ENCODE measurements at places on chromosomes 16 and 17.

GRCh38 chr17:6101706-6102105 is 31.5 kb downstream of the WSCD1 start:
- DNase-seq, result no peak

DNA sequence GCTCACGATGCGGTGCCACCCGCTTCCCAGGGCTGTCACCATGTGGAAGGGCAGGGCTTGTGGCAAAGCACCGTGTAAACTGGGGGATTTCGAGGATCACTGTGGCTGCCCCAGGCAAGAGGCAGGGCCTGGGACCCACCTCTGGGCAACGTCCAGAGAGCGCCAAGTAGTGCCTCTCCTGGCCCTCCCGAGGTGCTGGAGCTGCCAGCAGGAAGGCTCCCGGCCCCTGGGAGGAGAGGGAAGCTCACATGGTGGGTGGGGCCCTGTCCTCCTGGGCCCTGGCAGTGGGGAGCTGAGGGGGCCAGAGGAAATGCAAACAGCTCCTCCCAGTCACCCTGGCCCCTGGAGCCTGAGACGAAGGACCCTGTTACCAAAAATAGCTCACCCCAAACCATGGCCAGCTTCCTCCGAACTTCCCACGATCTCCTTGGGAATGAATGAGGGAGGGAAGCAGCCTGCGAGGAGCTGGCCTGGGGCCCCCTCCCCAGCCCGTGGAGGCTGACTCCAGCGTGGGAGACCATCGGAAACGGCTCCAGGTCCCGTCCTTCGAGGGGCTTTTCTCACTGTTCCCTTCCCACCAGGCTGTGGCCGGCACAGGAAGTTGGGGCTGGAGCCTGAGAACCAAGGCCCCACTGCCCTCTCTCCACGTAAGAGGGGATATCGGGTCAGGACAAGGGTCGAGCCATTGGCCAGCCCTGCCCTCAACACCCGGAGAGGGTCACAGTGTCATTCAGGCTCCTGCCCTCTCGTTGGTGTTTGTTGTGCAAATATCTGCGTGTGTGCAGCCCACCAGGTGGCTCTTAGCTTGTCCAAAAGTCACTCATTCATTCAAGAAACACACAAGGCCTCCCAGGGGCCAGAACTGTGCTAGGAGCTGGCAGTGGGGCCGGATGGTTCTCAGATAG is 17.7 kb downstream of the VASN start:
- DNase-seq, result no peak

- DNase-seq, result no peak
Measured at GRCh38 chr16:2966808-2967191, 2.3 kb upstream of the PAQR4 start.

DNA sequence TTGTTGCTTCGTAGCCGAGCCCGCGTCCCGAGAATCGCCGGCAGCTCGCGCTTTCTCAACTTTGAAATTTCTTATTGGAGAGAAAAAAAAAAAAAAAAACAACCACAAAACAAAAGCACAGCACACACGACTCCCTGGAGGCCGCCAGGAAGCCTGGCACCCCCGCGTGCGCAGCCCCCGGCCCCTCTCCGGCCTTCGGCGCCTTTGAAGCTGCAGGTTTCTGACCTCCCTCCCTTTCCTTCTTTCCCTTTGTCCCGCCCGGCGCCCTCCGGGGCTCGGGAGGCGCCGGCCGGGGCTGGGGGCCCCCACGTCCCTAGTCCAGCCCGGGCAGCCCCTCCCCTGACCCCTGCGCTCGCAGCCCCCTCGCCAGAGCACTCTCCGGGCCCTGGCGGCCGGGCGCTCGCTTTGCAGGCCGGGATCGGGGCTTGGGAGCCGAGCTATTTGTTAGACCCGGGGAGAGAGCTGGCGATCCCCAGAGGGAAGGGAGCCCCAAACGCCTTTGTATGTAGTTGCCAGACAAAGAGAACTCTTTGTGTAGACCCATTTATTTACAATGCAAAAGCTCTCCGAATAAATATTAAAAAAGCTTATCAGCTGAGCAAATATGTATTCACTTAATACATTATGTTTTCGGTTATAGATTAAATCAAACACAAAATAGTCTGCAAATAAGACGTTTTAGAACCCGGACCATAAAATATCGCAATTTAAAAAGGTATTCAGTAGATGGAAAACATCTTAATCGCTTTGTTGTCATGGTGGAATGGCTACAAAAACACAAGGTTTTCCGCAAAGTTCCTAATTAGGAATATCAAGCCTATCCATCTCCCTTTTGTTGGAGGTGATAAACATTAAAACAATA is 2.3 kb downstream of the BAHCC1 start:
- no peak for DNase-seq

DNA sequence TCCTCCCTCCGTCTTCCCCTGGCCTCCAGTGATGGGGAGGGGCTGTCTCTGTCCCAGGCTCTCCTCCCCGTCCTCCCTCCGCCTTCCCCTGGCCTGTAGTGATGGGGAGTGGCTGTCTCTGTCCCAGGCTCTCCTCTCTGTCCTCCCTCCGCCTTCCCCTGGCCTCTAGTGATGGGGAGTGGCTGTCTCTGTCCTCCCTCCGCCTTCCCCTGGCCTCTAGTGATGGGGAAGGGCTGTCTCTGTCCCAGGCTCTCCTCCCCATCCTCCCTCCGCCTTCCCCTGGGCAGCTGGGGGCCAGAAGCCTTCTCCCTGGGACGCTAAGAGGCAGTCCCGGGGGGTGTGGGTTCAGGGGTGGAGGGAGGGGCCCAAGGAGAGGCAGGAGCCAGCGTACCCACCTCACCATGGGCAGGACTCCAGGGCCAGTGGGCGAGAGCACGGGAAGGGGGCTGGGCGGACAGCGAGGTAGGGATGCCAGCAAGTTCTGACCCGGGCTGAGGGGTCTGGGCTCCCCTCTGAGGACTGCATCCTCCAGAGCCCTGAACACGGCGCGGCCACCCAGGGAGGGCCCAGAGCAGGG is 14.8 kb downstream of the UTS2R start:
- DNase-seq, result no peak

GRCh38 chr17:72004611-72005331 is 116.0 kb upstream of the SOX9 start:
- no peak for DNase-seq

GRCh38 chr17:79986411-79987186 is 49.1 kb downstream of the TBC1D16 start:
- no peak for DNase-seq

DNA sequence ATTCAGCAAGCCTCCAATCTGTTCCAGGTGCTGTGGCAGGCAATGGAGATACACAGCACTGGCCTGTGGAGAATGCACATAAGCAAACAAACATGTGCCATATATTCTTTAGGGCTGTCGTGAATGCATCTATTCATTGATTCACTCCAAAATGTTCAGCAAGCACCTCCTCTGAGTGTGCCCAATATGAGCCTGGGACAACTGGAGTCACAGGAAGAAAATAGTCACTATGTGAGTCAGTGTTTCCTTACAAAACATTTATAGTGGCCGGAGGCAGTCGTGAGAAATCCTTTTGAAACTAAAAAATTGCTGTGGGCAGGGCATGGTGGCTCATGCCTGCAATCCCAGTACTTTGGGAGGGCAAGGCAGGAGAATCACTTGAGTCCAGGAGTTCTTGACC is 310.1 kb downstream of the CA10 start:
- DNase-seq, result no peak
